ENCODE measurements at places on chromosomes 11 and 22. TPM values are rescaled to one million over a fixed set of nuclear protein-coding genes. Genes with fewer than 3 reads are reported as not detected.

DNA sequence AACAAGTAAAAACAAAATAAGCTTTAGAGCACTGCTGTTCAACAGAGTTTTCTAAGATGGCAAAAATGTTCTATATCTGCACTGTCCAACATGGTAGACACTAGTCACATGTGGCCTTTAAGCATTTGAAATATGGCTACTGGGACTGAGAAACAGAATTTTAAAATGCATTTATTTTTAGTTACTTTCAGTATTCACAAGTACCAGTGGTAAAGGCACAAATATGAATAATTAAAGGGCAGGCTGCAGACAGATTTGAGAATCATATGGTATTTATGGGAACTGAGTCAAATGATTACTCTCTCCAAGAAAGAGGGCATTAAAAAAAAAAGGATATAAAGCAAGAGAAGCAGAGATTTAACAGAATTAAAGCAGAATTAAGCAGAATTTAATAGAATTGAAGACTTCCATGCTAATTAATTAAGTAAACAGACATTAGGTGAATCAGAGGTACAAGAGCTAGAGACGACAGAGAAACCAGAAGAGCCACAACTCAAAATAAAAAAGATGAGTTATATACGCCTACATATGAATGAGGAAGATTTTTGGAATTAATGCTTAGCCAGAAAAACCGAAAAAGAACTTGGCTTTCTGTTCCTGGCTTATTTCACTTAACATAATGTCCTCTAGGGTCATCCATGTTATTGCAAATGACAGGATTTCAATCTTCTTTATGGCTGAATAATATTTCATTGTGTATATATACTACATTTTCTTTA is 160.4 kb downstream of the ATG16L2 start:
- DNase-seq: no peak

DNA sequence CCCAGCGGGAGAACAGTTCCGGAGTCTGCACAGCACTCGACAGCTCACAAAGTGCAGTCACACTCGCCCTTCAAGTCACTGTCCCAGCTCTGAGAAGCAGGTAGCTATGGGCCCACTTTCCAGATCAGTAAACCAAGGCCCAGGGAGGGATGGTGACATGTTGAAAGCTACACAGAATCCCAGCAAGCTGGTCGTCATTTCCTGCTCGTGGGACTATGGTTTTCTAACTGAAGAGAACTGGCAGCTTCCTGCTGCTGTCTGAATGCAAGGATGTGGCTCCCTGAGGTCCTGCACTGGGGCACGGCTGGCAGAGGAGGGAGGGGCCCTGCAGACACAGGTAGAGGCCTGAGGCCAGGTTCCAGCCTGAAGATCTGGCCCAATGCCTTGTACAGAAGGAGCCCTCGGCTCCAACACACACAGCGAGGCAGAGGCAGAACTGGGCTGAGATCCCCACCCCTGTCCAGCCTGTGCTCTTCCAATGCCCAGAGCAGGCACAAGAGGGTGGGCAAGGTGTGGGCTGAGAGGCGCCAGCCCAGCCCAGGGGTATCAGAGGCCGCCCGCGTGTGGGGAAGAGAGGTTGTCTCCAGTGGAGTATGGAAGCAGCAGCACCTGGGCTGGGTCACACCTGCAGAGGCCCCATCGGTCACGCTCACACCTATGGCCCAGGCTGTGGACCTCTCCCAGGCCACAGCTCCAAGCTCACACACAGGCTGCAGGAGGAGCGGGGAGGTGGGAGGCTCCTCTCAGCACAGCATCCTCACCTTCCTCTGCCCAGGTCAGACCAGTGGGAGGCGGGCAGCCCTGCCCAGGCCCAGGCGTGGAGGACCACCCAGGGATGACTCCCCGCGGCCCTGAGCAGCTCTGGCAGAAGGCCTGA is 119.2 kb downstream of the PHF21B start:
- DNase-seq: no peak

The UBQLN3 gene
- total RNA-seq: not detected

The FOLR2 gene
- total RNA-seq: not detected

The MS4A4A gene
- total RNA-seq: not detected

All from SK-MEL-5 (cell line).